Stimulated activated CD4-positive, alpha-beta T cell treated with anti-CD3 and anti-CD28 coated beads, Interleukin-4, amount 100 ng/mL, for 48 hours (primary cell): ENCODE measurements at places on chromosomes 2 and 18.

GRCh38 chr18:25133879-25134278 is 218.1 kb downstream of the ZNF521 start:
- no peak for DNase-seq

DNA sequence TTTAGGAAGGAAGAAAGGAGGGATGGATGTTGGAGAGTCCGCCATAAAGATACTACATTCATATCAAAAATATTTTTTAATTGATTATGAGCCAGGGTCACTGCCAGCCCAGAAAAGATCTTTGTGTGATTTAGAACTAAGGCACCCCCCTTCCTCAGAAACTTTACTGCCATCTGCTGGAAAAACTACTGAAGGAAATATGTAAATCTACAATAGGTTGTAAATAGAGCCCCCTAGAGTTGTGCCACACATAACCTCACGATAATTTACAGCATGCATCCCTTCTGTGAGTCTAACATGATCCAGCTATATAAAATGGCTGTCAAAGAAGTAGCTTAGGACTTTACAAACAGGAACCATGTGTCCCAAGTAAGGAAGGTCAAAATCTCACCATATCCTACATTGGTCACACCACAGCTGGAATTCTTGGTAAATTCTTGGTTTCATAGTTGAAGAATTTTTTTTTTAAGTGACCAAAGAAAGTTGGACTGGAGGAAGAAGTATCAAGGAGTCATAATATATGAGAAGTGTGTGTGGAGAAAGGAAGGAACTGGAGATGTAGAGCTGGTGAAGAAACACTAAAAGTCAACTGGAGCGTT is 152.5 kb downstream of the CYP26B1 start:
- DNase-seq, result no peak

- DNase-seq, result no peak
Observed at GRCh38 chr2:132909427-132909826, 239.4 kb upstream of the LYPD1 start.

GRCh38 chr2:158914731-158915130 is 53.7 kb upstream of the TANC1 start:
- DNase-seq, result no peak

- DNase-seq, result no peak
Observed at GRCh38 chr18:35905436-35905835, 67.0 kb upstream of the RMP24 start.

DNA sequence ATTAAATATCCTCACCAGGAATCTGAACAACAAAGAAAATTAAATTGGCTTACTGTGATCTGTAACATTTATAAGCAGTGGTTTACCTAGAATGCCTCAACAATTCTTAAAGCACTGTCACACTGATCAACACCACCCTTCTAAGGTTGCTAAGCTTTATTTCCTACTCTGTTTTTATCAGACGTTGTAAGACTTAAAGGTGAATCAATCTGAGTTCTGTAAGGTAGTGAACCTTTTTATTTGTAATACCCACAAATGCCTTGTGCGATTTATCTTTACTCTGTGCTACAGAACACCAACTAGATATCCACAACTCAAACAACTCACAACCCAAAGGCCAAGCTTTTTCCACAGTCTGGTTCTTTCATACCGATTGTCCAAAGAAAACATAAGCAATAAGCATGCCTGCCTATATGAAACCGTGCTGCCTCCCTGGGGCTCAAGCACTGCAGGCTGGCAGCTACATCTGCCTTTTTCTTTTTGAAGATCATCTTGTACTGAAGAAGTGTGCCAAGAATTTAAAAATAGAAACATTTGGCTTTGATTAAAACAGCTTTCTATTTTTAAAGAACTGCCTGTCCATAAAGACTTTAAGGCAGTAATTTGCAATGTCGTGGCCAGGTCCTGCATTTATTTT is 490.7 kb downstream of the NUP35 start:
- no peak for DNase-seq

DNA sequence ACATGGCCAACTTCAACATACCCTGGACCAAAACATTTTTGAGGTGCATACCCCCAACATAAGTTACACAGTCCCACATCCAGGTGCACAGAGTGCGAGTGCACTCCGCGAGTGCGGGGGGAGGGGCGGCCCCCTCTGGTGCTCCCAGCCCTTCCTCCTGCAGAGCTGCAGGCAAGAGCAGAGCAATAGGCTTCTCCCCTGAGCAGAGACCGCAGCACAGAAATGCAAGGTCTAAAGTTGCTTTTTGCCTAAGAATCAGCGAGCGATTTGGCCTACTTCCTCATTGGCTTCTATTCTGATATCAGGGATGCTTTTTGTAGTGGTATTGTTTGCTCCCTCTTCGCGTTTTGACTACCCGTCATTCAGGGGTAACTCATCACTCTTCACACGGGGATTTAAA is 40.6 kb downstream of the BOLA3 start:
- no peak for DNase-seq

GRCh38 chr2:22885245-22885644 is 499.7 kb upstream of the KLHL29 start:
- DNase-seq, result no peak

DNA sequence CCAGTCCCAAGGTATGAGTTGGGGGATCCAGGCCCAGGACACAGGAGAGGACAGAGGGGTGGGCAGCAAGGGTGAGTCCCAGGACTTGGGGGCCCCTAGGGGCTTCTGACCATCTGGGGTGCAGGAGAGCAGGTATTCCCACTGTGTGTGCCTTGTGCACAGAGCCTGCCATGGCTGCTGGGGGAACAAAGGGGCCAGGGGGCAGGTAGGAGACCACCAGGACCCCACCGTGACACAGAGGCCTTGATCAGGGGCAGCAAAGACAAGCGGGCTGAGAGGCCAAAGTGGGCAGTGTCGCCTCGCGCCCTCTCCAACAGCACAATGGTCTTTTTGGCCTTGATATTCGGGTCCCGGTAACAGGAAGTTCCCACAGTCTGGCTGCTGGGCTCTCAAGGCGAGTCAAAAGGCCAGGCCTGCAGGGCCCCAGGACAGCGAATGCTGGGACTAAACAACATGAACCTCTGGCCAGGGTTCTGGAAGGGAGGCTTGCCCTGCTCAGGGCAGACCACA is 12.3 kb upstream of the GPR17 start:
- no peak for DNase-seq

- DNase-seq, result no peak
Observed at GRCh38 chr18:77096936-77097886, 35.4 kb downstream of the MBP start.

- DNase-seq, result no peak
Observed at GRCh38 chr2:169705927-169706326, 11.7 kb downstream of the PHOSPHO2 start.

DNA sequence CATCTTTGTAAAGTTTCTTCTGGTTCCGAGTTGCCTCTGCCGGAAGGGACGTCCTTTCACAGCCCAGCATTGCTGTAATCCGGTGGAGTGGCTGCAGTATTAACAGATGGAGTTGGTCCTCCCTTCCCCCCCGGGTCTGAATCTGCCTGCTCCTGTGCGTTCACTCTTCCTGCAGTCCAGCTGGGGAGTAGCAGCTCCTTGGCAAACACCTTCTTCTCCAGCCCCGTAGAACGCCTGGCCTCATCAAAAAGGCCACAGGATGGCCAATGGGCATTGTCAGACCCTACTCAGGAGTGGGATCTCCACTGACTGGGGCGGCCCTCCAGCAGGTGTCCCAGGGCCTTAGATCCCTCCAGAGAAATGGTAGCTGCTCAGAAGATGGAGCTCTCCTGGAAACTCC is 234.0 kb downstream of the FAM210A start:
- DNase-seq, result no peak

DNA sequence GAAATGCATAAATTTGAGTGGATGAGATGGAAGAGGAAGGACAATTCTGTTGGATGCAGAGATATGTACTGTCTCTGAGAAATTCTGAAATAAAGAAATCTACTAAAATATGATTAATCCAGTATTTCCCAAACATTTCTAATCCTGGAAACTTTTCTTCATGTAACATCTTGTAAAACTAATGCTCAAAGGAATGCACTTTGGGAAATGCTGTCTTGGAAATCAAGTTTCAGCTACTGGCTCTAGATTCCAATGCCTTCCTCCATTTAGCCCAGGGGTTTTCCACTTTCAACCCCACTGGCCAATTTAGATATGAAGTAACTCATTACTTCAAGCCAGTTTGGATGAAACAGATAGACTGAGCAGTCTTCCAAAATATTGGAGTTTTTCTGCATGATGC is 355.1 kb downstream of the TXNL1 start:
- DNase-seq, result no peak

DNA sequence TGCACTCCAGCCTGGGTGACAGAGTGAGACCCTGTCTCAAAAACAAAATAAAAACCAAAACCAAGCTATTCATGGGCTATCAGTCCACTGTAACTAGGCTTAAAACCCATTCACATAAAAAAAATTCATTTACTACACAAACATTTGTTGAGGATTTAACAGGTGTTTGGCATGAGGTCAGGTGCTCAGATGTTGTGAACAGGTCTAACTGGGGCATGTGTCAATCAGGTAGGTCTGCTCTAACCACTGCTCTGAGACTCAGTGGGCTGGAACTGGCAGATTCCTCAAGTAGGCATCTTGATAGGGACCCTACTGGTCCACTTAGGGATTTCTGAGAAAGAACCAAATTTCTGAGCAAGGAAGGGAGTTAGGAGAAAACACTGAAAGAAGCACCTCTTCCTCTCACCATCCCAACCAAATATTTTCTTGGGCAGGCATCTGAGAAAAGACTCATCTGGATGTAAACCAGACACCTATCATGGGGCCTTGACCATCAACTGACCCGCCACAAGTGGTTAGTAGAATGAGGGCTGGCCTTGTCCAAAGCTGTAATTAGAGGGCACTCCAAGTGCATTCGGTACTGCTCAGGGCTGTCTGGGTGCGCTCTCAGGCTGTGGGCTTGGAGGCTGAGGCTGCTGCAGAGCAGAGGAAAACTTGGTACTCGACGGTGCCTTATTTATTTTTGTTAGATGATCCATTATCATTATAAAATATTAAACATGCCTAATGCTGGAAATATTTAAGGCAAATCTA is 33.9 kb downstream of the WIPF1 start:
- DNase-seq, result no peak

- DNase-seq, result no peak
Observed at GRCh38 chr18:54626779-54627178, 35.7 kb downstream of the DYNAP start.

DNA sequence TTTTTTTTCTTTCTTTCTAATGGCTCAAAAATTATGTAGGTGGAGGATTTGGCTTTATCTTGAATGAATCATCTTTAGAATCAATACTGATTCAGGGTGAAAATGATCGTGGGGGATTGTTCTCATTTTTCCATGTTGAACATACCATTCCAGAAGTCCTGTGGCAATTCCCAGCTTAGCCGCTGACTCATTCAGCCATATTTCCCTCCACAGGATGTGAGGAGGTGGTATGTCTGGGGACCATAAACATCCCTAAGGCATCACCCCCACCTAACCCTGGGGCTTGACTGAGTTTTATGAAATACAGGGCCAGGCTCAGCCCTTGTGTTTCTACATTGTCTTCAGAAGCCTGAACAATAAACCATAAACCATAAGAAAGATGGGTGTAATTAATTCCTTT is 92.7 kb upstream of the FN1 start:
- DNase-seq, result no peak

GRCh38 chr18:43159086-43159770 is 43.7 kb upstream of the RIT2 start:
- no peak for DNase-seq

- no peak for DNase-seq
Observed at GRCh38 chr2:40292291-40292690, 159.6 kb downstream of the SLC8A1 start.

GRCh38 chr2:14756981-14757657 is 124.6 kb downstream of the LRATD1 start:
- DNase-seq, result no peak

DNA sequence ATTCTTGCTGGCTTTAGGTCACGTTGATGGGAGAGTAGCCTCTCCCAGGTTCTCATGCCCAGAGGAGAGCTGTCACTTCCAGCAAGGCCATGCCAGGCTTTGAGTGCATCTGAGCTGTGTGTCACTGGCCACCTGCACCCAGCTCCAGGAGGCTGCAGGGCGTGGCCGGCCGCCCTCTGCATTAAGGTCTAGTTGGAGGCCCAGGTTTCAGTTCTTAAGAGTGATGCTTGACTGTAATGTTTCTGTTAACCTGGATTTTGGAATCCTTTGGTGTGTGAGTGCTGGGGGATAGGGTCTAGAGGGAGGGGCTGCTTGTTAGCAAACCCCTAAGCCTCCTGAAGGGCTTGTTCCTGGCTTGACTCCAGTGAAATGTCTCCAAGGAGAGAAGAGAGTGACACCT is 140.1 kb downstream of the ACOXL start:
- no peak for DNase-seq

GRCh38 chr2:232878855-232879617 is 9.0 kb downstream of the SNORC start:
- no peak for DNase-seq

GRCh38 chr2:166494140-166494624 is at the start of gene SCN7A:
SCN7A (minus strand) TSS chr2:166494249; CDS start chr2:166477696, 16,553 bp downstream.
- DNase-seq, result no peak

DNA sequence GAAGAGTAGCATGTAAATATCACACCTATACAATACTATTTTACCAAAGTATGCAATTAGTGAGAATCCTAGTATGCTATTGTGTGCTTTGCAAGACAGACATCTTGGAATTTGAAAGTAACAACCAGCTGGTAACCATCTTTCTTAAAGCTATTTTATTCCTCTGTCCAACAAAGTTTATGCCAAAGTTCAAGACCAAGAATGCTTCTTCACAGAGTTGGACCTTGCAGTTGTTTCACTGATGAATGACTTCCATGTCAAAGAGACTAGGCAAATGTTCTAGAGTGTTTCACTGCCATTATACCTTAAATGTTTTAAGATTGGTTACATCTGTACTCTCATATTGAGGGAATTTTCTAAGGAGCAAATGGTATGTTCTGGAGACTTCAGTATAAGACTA is 215.2 kb upstream of the CRIM1 start:
- no peak for DNase-seq

GRCh38 chr2:108552566-108552965 is 18.3 kb downstream of the LIMS1 start:
- DNase-seq, result no peak

DNA sequence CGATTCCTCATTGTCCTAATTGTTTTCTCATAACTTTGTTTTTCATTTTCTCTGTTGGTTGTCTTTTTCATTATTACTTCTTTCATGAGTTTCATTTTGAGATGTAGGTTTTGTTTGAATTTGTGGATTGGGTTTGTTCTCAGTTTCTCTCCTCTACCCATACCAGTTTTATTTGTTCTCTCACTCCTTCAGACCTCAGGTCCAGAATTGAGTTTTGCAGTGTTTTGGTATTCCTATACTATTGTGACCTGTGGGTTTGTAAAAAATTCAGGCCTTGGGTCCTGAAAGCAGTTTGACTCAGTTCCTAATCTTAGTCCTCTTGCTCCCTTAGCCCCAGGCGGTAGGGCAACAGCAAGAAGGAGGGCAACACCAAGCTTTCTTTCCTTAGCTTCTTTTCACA is 28.3 kb upstream of the UBE2E3 start:
- no peak for DNase-seq

- peak; percentile 41 for DNase-seq
Observed at GRCh38 chr2:10659898-10660568, 29.7 kb downstream of the NOL10 start.

- no peak for DNase-seq
Observed at GRCh38 chr2:133457861-133458260, 110.4 kb downstream of the NCKAP5 start.
